ENCODE measurements at places on chromosomes 1 and 21.

DNA sequence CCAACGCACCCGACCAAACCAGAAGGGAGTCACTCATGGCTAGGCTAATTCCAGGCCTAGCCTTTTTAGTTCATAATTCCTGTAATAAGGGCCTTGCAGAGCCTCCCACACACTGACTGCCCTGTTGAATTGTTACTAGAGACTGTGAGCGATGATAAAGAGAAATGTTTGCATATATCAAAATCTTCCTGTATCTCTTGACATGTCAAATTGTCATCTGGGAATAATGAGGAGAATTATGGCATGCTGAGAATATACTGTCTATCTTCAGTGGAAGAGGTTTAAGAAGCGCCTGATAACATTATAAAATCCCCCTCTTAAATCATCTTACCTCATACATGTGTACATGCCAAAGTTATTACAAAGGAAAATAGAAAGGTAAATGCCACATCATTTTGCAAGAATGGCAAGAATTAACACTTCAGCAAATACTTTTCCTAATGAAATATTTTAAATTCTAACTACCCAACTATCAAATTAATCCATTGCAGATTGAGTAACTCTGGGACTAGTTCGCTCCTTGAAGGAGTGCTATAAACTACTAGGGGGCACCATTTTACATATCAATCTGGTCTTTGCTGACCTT is 144.1 kb downstream of the CENPF start:
- no peak for DNase-seq

GRCh38 chr1:148296511-148296910 is 144.4 kb upstream of the NBPF11 start:
- DNase-seq = no peak

GRCh38 chr21:42764443-42764760 is 111.0 kb downstream of the PDE9A start:
- no peak for DNase-seq

DNA sequence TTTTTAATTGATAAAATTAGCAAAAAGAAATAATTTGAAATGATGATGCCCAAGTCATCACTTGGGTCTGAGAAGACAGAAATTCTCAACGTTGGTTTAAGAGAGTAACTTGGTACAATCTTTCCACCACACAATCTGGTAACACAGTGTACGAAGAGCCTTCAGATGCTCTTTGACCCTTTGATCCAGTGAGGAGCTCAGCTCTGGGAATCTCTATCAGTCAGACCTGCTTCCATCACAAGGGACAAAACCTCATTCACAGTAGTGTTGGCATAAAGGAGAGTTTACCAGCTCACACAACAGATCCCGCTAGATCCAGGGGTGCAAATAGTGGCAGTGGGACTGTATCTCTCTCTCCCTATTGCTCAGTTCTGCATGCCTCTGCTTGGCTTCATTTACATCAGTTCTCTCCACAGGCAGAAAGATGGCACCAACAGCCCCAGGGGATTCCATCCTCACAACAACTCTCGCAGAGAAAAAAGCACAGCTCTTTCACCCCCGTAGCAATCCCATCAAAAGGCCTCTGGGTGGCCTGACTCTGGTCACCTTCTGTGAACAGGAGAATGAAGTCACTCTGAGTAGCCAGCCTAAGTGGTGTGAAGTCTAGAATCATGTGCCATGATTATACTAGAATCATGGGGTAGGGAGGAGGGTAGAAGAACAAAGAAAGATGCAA is 119.7 kb downstream of the ZNF281 start:
- peak; percentile 23 for DNase-seq

DNA sequence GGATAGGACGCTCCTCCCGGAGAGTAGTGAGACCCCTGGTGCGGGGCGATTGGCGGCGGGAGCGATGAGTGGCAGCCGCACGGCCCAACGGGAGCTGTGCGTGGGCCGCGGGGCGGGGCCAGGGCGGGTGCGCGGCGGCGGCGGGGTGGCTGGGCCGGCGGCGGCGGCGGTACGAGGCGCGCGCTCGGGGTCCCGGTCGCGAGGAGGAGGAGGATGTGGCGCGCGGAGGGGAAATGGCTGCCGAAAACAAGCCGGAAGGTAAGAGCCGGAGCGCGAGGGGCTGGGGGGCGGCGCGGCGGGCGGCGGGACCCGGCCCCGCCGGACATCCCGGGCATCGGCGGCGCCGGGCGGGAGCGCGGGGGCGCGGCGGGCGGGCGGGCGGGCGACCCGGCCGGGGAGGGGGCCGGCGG is at the start of gene CAMTA1:
Gene CAMTA1 (plus strand): TSS at position 137 of the 410 bp plus-strand sequence. CDS start 77 bp downstream, at position 214.
- DNase-seq = no peak

GRCh38 chr1:95655321-95656020 is 421.5 kb downstream of the RWDD3 start:
- DNase-seq = no peak

- peak; percentile 78 for DNase-seq
These were observed 690 bp downstream of the C1orf216 start for GRCh38 chr1:35717911-35718476.

GRCh38 chr1:33610391-33610790 is 137.9 kb downstream of the ZSCAN20 start:
- no peak for DNase-seq
